ENCODE measurements at places on chromosomes 16 and 17.

DNA sequence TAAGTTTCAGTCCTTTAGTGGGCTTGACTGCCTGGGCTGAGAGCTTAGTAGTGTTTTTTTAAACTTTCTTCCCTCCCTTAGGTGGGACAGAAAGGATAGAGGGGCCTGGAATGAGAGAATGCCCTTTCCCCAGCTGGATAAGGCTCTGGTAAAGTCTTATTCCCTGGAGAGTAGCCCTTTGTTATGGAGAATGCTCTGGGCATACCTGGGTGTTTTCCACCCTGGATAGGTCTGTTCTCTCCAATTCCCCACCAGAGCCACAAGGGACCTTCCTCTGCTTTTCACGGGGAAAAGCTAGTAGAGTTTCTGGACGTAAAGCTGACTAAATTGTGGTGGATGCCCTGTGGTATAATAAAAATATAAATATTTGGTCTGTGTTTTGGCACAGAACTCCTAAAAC, 164.1 kb downstream of the HS3ST4 start:
- DNase-seq: no peak

DNA sequence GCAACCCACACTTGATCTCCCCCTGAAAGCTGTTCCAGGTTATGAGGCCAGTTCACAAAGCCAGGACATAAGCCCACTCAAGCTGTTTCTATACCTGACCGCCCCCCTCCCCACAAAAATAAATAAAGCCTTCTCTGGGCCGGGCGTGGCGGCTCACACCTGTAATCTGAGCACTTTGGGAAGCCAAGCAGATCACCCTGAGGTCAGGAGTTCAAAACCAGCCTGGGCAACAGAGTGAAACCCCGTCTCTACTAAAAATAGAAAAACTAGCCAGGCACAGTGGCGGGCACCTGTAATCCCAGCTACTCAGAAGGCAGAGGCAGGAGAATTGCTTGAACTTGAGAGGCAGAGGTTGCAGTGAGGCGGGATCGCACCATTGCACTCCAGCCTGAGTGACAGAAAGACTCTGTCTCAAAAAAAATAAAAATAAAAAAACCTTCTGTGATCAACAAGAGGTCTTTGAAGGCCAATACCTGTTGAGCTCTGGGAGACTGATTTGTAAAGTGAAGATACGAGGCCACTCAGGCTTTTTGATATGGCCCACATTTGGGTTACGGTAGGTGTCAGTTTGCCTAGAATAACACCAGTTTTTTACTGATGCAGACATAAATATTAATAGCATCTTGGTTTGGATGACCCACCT, 2.2 kb downstream of the KDM8 start:
- no peak for DNase-seq

DNA sequence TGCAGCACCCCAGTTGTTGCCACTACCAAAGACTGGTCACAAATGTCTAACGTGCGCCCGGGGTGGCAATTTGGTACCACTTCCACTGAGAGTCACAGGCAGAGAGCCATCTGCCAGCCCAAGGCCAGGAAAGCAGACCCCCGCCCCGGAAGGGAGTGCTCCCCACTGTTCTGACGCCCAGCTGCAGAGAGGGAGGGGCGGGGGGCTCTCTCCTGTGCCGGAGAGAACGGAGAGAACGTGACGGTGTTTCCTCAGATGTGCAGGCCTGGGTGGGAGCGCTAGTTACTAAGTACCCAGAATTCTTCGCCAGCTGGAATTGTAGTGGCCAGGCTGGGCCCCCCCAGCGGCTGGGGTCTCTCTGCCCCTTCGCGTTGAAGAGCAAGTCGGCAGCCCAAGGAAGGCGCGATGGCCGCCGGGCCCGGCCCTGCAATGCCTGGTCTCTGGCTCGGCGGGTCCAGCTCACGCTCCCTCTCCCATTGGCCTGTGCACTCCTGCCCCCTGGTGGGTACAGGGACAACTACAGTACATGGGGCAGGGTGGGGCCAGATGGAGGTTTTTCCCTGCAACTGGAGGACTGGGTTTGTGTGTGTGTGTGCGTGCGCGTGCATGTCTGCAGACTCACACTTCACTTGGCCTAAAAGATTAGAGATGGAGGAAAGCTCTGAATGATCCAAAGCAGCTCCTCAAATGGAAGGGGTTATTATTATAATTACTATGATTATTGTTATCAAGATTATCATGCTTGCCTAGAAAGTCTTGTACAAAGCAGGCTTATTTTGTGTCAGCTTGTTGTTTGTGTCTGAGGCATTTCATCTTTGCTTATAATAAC, 107.1 kb downstream of the AMFR start:
- DNase-seq: peak; percentile 76

DNA sequence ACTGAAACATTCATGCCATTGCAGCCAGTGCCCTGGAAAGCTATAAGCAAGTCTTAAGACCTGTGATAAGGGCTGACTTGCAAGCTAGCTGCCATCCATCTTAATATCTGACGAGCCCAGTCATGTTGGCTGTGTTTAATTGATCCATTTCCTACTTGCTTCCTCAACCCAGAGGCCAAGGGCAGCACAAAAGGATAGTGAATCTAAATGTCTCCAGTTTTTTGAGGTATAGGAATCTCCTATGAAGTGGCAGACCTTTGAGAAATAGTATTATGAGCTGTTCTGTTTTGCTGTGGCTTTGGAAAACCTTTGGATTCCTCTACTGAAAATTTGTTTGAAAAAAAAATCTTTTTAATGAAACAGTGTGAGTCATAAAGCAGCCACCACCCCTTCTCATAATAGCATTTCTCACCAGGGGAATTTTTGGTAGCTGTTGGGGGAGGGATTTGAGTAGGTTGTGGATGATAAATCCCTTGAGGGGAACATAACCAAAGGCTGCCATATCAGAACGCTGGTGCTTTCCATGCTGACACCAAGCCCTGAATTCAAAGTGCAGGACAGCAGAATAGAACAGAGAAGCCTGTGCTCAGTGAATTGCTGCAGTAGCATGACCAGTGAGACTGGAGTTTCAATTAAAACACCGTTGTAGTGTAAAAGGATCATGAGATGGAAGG, 12.9 kb downstream of the ZNRF1 start:
- DNase-seq: no peak

- no peak for DNase-seq
Observed at GRCh38 chr17:65261152-65261551, 124.0 kb downstream of the RGS9 start.

DNA sequence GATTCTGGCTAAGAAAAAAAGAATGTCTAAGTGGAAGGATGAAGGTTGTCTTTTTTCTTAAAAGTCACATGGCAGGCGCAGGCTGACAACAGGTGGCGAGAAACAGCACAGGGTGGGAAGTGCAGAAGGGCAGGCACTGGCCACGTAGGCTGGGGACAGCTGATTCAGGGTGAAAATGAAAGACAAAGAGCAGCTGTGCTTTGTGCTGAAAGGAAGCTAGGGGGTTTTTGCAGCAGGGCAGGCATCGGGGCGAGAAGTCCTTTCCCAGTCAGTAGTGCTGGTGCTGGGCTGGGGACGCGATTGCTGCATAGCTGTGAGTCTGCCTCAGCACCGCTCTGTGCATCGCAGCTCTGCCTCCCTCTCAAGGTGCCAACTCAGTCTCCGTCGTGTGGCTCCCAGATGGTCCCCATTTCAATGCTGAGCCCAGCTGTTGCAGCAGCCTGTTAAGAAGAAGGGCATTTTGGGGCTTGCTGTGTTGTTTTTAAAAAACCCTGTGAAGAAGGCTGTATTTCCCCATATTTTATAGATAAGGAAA, 183.1 kb upstream of the CCL2 start:
- DNase-seq: no peak

GRCh38 chr16:66961065-66961744, at the start of gene CES3:
TSS of gene CES3 (plus strand) at chr16:66961266. CDS start at chr16:66961308, 42 bp downstream.
- DNase-seq: peak; percentile 74

DNA sequence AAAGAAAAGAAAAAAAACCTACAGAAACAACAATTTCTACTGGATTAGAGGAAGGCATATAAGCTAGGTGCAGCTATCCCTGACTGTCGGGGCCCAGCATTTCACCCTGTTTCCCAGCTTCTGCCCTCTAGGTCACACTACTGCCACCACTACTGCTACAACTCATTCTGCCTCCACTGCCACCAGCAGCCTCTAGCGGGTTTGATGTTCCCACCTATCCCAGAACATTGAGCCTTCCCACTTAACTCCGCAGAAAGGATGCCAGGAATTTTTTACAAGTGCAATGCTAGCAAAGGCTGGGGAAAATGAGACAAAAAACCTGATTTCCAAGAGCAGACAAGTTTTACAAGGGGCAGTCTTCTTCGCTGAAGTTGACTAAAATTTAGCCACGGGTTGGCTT, 10.4 kb downstream of the ADCY9 start:
- no peak for DNase-seq

DNA sequence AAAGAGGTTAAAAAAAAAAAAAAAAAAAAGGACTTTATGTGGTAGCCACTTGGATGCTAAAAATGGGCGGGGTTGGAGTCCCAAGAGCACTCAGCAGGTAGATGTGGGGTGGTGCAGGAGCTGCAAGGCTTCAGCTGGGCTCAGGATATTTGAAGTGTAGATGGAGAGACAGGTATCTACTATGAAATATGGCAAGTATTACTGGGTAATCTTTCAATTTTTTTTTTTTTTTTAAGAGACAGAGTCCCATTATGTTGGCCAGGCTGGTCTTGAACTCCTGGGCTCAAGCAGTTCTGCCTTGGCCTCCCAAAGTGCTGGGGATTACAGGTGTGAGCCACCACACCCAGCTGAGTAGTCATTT, 7.6 kb downstream of the TUFM start:
- no peak for DNase-seq

- DNase-seq: no peak
Observed at GRCh38 chr16:21703589-21704174, 39.9 kb downstream of the OTOA start.

DNA sequence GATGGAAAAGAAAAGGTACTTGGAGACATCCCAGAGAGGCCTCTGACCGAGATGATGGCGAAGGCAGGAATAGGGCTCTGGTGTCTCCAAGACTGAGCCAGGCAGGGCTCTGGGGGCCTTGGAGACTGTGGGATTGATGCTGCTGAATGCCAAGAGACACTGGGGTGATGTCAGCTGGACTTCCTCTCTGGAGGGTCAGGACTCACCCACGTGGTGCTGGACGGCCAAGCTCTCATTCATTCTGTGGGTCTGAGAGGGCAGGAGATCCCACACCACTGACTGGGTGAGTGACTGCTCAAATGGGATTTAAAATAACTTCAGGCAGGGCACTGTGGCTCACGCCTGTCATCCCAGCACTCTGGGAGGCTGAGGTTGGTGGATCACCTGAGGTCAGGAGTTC, 64.8 kb downstream of the NT5M start:
- DNase-seq: no peak

GRCh38 chr16:57194512-57194911, 8.4 kb downstream of the RSPRY1 start:
- DNase-seq: peak; percentile 4

DNA sequence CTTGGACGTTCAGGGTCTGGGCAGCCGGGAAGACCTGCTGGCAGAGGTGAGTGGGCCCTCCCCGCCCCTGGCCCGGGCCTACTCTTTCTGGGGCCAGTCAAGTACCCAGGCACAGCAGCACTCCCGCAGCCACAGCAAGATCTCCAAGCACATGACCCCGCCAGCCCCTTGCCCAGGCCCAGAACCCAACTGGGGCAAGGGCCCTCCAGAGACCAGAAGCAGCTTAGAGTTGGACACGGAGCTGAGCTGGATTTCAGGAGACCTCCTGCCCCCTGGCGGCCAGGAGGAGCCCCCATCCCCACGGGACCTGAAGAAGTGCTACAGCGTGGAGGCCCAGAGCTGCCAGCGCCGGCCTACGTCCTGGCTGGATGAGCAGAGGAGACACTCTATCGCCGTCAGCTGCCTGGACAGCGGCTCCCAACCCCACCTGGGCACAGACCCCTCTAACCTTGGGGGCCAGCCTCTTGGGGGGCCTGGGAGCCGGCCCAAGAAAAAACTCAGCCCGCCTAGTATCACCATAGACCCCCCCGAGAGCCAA, 8.6 kb upstream of the ABCC3 start:
- peak; percentile 41 for DNase-seq

GRCh38 chr17:82053130-82053529, 1.4 kb downstream of the GPS1 start:
- DNase-seq: no peak

DNA sequence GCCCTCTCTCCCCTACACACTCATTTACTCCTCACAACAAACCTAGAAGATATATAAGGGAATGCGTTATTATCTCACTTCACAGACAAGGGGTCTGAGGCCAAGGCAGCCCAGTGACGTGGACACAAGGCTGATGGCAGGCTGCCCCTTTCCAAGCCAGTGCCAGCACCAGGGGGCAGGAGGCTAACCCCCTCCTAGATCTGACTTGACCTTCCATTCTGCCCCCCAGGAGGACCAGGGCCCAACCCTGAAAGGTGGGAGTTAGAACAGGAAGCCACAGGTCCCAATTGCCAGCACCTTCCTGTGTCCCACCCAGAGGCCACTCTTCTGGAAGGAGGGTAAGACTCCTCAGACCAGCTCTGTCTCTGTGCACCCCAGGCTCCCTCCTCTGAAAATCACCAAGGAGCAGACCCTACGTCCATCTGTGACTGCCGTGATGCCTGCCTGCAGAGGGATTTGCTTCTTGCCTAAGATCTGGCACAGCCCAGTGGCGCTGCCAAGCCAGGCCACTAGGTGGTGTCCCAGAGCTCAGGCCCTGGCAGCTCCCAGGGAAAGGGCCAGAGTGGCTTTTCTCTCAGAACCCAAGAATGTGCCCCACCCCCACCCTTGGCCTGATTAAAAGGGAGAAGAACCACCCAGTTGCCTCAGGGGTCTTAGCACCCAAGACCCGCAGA, 42.4 kb upstream of the MRPS23 start:
- peak; percentile 90 for DNase-seq

- peak; percentile 33 for DNase-seq
Observed at GRCh38 chr16:80463751-80464495, 76.9 kb upstream of the DYNLRB2 start.

- no peak for DNase-seq
Observed at GRCh38 chr17:56629531-56630075, 36.1 kb downstream of the NOG start.

DNA sequence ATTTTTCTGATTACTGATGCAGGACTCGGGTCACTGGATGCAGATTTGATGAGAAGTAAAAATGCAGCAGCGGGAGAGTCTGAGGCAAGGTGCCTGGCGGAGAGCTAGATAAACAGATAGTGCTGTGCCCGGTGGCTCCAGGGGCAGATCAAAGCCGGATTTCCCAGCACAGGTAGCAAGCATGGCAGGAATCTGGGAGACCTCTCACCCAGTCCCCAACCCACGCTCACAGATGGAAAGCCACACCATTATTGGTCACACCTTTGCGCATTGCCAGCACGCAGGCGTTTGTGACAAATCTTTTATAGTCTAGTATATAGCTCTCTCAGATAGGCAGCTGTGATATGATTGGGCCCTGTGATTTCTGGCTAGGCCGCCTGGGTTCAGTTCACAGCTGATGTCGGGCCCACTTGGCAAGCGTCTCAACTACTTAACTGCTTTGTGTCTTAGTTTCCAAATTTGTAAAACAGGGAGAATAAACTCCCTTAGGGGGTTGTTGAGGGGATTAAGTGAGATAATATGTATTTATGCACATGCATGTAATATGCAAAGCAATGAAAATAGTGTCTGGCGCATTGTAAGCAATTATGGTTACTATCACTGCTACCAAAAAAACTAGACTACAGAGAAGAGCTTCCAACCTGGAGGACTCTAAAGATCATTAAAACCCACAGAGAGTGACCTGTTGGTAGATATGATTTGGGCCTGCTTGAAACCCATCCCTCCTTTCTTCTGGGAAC, 42.0 kb upstream of the NFAT5 start:
- no peak for DNase-seq
